Astrocyte of the hippocampus (primary cell): ENCODE measurements at places on chromosomes 1 and 21.
A peak's percentile ranks its signal among the peaks of the same experiment; 100 is the strongest.

- DNase-seq, result peak; percentile 88
These were observed at the start of gene TRNP1 for GRCh38 chr1:26993237-26994019. Gene TRNP1 (plus strand): TSS chr1:26993692. CDS start chr1:26993787, 95 bp downstream.

- peak; percentile 75 for DNase-seq
These were observed 22.6 kb downstream of the BTG2 start for GRCh38 chr1:203327684-203328457.

GRCh38 chr21:32094804-32095203, 184.0 kb downstream of the MIS18A start:
- peak; percentile 30 for DNase-seq

DNA sequence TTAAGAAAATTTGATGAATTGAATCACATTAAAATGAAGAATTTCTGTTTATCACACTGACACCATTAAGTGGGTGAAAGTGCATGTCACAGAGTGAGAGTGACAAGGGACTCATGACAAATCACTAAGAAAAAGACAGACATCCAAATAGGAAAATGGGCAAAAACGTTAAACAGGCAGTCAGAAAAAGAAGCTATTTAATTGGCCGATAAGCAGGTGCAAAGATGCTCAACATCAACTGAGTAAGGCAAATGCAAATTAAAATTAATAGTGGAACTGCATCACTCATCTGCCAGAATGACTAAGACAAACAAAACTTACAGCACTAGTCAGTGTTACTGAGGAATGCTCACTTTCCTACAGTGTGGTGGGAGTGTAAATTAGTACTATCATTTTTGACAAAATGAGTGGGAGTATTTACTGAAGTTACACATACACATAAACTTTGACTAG, 39.2 kb upstream of the RUNX1 start:
- DNase-seq, result no peak

- peak; percentile 92 for DNase-seq
These were observed 529 bp upstream of the PRMT2 start for GRCh38 chr21:46634966-46635323.

DNA sequence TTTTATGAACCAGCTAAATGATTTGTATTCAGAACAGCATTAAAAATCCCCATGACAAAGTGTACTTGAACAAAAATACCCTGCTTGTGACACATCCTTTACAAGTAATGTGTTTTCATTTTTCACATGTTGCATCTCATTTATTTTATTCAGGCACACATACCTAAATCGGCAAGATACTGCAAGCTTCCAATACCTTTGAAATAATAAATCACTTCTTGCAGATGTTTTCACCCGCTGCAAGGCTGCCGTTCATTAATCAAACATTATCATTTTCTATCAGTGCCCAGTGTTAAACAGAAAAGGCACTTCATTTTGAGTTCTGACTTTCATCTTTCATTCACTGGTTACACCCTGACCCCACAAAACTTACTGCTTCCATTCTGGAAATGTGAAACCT, 269.6 kb downstream of the DPYD start:
- no peak for DNase-seq

DNA sequence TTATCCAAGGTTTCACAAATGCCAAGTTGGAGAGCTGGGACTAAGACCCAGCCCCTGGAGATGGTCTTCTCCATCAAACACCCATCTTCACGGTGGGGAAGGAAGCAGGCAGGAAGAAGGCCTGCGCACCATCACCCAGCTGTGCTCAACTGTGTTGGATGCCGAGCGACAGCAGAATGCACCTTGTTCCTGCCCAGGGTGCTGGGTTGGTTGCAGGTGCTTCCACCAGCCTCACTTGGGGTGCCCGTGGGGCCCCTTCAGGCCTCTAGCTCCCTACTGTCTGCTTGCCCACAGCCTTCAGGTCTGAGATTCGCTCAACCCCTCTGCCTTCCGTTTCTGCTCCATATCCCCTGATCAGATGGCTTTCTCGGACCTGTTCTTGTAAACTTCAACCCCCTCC, 42.5 kb downstream of the OLFML2B start:
- no peak for DNase-seq
